LoVo (cell line): ENCODE measurements at places on chromosomes 2 and 18.
A peak's percentile ranks its signal among the peaks of the same experiment; 100 is the strongest.

DNA sequence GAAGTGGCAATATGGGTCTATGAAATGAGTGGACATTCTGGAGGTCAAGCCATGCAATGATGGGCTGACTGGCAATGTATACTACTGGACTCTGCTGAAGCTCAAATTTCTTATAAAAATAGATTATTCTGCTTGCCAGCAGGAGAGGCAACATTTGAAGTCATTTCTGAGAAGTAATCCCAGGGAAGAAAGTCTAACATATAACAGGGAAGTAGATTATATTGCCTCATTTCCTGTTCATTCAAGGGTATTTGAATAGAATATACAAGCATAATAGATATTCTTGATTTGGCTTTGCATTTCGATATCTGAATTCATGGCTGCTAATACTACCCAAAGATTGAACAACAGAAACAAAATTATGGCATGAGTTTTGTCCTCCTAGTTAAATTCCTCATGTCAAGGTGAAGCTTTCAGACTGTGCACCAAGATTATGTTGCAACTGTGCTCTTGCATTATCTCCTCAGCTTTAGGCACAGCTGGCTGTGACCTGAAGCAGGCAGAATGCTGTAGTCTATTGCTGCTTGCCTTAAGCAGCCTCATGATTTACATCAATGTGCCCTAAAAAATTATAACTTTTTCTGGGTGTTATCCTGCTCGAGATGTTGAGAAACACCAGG lies 13.3 kb upstream of the TMX3 start:
- no peak for DNase-seq

DNA sequence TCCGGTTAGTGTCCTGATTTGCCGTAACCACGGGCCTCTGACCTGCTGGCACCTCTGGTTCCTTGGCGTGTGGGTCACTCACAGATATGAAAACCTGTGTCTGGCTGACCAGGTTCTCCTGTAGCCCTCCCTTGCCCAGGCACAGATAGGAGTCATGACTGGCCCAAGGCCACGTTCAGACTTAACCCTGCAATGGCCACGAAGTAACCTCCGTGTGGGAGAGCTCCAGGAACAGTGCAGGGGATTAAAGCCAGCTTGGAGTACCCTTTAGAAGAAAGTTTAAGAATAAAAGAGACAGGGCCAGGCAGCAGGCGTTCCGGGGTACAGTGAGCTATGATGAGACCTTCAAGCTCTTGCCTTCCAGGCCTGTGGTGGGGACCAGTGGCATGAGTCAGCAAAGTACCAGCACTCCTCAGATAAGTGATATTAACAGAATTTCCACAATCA lies 25.5 kb downstream of the CENPO start:
- no peak for DNase-seq

DNA sequence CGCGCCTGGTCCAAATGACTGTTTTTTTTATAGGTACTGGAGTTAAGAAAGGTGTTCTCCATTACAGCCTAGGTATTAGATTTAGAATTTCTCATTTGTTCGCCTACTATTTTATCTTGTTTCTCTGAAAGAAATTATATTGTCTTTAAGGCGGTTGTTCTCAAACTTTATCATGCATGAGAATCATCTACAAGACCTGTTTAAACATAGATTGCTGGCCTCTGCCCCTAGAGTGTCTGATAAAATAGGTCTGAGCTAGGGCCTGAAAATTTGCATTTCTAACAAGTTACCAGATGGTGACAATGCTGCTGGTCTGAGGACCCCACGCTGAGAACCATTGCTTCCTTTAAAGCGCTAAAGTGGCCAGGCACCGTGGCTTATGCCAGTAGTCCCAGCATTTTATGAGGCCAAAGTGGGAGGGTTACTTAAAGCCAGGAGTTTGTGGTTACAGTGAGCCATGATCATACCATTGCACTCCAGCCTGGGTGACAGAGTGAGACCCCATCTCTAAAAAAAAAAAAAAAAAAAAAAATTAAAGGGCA lies 34.0 kb upstream of the RNF138 start:
- DNase-seq, result no peak

GRCh38 chr2:169452080-169452479 lies 27.2 kb upstream of the BBS5 start:
- peak; percentile 51 for DNase-seq

DNA sequence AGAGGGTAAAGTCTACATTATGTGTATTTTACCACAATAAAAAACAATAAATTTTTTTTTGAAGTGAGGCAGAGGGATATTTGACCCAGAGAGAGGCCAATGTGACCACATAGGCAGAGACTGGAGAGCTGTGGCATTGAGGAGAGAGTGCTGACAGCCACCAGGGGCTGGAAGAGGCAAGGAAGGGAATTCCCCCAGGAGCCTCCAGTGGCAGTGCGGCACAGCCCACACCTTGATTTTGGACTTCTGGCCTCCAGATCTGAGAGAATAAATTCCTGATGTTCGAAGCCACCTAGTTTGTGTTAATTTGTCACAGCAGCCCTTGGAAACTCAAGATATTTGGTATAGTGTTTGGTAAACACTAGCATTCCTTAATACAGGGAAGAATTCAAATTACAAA lies 22.7 kb downstream of the ANKRD29 start:
- DNase-seq, result no peak

GRCh38 chr2:143728498-143728897 lies 599.3 kb downstream of the ARHGAP15 start:
- no peak for DNase-seq

DNA sequence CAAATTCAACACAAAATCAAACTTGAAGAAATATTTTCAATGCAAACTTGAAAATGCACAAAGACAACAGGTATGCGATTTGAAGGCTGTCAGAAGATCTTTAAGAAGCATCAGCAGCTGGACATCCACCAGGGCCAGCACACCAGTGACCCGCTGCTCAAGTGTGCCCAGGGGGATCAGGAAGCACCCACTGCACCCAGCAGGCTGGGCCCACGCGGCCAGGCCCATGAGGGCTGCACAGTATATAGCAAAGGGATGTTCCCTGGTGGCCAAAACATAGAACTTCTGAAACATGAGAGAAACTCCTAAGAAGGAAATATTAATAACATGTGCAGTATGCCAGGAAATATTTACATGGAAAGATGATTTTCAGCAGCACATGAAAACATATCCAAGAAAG lies 25.0 kb downstream of the WDFY1 start:
- no peak for DNase-seq

- no peak for DNase-seq
These were observed 262.4 kb downstream of the NBAS start for GRCh38 chr2:15298770-15299169.

- no peak for DNase-seq
These were observed 105.0 kb upstream of the SH3BP4 start for GRCh38 chr2:234846599-234847363.

- no peak for DNase-seq
These were observed 235.7 kb upstream of the COPS8 start for GRCh38 chr2:236849940-236850339.

GRCh38 chr2:240024766-240025165 lies 376 bp downstream of the NDUFA10 start:
- DNase-seq, result peak; percentile 2

DNA sequence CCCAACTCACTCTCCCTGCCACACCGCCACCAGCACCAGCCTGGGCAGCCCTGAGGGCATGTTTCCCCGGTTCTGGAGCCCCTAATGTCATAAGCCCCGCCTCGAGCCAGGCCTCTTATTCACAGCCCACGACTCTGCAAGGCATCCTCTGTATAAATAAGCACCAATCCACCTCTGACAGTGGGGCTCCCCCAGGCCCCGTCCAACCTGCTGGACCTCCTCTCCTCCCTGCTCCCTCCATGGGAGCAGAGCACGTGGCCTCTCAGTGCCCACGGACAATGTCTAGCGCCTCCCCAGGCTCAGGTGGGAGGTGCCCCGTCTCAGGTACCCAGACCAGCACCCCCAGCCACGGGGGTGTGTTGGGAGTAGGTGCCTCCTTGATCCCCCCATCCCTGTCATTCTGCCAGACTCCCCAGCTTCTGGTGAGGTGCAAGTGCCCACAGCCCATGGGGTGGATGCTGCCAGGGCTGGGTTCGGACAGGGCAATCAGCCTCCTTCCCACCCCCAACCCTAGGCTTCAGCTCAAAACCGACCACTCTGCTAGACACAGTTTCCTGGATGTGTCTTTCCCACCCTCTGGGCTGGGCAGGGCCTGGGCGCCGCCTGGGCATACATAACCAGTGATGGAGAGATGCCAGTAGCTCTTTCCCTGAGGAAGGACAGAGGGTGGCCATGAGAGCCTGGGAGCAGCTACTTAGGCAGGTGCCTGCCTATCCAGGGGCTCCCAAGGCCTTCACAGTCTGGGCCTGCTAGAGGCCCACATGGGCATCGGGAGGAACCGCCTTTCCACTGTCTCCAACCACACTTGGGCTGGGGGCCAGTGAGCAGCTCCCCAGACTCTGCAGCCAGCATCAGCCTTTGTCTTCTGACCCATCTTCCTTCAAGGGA lies 1.6 kb upstream of the ADRA2B start:
- peak; percentile 2 for DNase-seq

DNA sequence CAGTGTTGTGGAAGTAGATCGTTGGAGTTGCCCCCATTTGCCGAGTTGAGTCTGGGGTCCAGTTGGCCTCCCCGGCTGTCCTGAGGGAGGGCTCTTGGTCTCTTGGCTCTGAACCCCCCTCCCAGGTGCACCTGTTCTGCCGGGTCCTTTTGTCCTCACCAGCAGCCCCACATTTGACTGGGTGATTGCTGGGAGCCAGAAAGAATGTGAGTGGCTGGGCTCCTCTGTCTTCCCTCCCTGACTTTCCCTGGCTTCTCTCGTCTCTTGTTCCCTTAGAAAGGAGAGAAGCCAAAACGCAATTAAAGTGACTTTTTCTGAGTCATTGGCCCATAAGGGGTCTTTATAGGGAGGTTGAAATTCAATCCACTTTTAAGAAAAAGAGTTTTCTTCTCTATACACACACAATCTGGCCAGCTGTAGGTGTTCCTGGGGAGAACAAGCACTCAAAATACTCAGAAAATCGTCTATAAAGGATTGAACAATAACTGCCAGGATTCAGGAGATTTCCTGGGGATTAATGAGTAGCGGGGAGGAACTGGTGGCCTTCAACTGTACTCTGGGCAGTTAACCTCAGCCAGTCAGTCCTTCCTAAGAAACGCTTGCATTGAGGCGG lies 131.0 kb downstream of the TMEM182 start:
- DNase-seq, result no peak

GRCh38 chr2:85429213-85429923 lies 10.9 kb downstream of the SH2D6 start:
- DNase-seq, result no peak

DNA sequence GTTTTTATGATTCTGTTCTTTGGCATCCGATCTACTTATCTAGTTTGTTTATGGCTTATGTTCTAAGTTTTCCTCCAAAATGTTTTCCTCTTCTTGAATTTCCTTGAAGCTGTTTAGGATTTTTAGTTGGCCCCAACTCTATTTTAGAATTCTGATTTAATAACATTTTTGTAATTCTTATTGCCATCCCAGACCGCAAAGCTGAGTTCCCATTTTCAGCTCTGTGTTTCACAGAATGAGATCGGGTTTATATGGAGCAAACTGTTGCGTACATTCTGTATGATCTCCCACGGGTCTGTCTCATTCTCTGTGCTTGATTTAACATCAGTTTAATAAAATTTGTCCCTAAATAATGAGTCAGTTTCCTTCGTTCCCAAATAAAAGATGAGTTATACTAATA lies 59.3 kb downstream of the DPP4 start:
- DNase-seq, result no peak

- DNase-seq, result no peak
These were observed 80.9 kb downstream of the SLC25A12 start for GRCh38 chr2:171813126-171813525.

- DNase-seq, result no peak
These were observed 1045.7 kb upstream of the CELF4 start for GRCh38 chr18:38611036-38611964.

DNA sequence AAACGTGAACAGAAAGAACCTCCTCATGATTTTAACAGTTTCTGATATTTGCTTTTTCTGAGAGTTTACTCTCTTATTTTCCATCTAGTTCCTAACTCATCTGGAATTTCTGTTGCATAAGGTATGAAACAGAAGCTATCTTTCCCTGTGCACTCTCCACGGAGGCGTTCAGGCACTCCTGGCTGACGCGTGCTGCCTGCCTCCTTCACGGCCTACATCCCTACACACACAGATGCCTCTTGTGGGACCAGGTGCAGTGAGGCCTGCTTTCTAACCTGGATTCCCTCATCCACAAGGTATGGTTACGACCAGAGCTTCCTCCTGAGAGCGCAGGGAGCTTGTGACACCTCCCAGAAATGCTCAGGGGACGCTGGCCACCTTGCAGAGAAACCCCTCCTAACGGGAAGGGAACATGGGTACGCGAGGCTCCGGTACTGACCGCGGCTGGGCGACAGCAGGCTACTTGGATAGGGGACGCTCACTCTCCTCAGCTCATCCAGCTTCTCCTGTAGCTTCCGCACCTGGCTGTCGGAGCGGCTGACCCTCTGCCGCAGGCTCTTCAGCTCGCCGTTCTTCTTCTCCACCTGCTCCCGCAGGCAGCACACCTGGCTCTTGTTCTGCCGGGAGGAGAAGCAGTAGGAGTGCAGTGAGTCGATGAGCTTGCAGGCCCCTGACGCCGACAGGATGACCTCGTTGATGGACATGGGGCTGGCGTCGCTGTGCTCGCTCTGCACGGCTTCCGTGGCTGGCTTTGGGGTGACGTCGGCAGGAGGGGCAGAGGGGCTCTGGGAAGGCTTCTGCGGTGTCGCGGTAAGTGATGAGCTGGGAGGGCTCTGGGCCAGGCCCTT lies 4.3 kb downstream of the THAP4 start:
- no peak for DNase-seq

GRCh38 chr2:205730191-205730590 lies 47.9 kb downstream of the NRP2 start:
- DNase-seq, result no peak

DNA sequence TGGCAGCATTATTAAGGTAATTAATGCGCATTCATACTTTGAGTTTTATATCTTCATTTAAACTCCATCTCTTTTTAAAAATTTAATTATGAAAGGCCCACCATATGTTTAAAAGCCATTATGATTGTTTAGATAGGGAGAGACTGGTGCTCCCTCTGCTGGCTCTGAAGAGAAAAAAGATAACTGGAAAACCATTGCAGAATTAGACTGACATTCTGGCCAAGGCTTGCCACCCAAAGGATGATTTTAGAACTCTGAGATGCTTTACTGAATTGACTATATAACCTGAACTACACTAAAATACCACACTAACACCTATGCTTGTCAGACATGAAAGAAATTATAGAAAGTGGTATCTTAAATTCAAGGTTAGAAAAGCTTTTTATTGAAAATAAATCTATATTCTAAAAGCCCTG lies 127.6 kb upstream of the SPOPL start:
- DNase-seq, result peak; percentile 43

- DNase-seq, result no peak
These were observed 961.0 kb upstream of the CDH2 start for GRCh38 chr18:29137773-29138495.

DNA sequence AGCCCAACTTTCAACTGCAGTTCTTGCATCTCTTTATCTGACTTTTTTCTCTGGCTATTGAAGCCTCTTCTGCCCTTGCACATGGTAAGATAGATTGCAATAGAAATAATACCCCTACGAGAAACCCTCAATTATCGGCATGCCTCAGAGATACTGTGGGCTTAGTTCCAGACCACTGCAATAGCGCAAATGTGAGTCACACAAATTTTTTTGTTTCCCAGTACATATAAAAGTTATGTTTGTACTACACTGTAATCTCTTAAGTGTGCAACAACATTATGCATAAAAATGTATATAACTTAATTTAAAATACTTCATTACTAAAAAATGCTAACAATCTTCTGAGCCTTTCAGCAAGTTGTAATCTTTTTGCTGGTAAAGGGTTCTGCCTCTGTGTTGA lies 124.7 kb downstream of the PDE1A start:
- no peak for DNase-seq

GRCh38 chr2:3387011-3387410 lies 7.5 kb downstream of the TRAPPC12 start:
- DNase-seq, result no peak

- no peak for DNase-seq
These were observed 52.8 kb downstream of the CHMP3 start for GRCh38 chr2:86510436-86510933.
